ENCODE measurements at places on chromosomes 13 and 19.

DNA sequence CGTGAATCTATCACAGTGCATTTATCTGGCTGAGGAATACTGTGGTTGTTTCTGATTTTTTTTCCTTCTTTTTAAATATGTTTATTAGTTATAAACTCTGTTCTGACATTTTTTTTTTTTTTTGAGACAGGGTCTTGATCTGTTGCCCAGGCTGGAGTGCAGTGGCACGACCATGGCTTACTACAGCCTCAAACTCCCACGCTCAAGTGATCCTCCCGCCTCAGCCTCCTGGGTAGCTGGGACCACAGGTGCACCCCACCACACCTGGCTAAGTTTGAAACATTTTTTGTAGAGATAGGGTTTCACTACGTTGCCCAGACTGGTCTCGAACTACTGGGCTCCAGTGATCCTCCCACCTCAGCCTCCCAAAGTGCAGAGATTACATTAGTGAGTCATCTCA lies 6.6 kb upstream of the NUMBL start:
- no peak for DNase-seq

DNA sequence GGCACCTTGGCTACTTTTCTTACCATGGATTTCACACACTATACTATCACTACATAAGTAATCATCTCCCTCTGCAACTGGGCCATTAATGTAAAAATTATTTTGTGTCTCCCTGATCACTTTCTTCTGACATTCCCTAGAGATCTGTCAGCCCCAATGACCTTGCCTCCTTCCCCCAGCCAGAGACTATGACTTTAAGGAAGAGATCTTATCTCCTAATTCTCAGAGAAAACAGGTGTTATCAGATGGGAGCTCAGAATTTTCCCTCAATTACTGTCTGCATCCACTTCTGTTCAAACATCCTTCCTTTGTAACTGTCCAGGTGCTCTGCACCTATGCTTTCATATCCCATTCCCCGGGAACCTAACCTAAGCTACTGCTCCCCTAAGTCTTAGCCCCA lies 397.5 kb downstream of the DIAPH3 start:
- DNase-seq = no peak

GRCh38 chr19:43777163-43777695 lies 3.5 kb downstream of the KCNN4 start:
- DNase-seq = no peak

DNA sequence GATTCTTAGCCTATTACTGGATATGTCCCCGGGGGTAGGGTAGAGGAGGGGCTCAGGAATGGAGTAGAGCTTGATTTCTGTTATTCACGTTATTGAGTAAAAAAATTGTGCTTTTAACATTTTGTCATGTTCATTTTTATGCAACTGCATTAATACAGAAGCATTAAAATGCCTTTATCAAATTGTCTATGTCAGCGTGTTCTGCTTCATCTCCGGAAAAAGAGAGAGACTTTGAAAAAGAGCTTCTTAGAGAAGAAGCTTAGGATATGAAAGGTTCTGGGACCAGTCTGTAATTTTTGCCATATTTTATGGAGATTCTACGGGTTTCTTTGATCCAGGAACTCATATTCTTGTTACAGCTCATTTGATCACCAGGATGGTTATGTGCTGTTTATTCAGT lies 82.0 kb downstream of the SLC10A2 start:
- DNase-seq = no peak

DNA sequence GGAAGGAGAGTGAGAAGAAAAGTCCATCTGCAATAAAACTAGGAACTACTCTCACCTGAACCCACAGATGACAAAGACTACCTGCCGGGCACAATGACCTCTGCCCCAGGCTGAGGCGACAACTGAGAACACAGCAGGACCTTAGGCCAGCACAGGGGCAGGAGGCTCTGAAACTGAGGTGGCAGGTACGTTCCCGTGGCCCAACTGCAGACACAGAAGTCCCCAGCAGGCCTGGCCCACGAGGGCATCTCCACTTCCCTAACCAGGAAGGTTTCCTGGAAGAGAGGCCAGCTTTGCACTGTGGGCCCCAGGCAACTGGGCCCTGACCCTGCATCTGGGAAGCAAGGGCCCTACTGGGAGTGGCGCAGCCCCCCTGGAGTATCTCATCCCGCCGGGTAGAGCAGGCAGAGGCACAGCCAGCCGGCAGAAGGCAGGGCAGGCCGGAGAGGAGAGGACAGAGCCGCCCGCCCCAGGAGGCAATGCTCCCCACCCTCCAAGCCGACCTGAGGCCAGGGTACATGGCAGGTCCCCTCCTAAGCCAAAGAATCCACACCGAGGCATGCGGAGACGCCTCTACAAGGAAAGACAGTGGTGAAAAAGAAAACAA lies 32.7 kb downstream of the STK24 start:
- no peak for DNase-seq

DNA sequence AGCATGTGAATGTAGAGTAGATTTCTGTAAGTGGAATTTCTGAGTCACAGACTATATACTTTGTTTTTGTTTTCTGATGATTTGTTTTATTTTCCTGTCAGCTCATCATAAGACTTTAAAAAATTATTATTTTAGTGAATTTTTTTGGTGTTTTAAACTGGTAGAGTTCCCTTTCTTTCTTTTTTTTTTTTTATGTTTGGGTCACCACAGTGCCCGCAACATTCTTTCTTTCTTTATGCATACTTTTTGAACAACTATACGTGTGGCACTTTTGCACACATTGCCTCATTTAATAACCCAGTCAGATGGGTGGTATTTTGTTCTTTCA lies 46.0 kb downstream of the WDFY2 start:
- no peak for DNase-seq

DNA sequence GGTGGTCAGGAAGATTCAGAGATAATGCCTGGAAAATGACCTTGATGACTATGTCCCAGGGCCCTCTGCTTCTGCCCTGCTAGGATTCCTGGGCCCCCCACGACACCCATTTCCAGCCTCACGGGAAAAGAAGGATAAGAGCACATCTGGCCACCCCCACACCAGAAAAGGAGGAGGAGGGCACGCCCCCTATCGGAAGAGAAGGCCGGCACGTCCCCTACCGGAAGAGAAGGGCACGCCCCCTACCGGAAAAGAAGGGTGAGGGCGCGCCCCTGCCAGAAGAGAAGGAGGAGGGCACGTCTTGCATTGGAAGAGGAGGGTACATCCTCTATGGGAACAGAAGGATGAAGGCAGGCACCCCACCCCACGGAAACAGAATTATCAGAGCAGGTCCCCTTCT lies 84.3 kb downstream of the IER2 start:
- DNase-seq = no peak

DNA sequence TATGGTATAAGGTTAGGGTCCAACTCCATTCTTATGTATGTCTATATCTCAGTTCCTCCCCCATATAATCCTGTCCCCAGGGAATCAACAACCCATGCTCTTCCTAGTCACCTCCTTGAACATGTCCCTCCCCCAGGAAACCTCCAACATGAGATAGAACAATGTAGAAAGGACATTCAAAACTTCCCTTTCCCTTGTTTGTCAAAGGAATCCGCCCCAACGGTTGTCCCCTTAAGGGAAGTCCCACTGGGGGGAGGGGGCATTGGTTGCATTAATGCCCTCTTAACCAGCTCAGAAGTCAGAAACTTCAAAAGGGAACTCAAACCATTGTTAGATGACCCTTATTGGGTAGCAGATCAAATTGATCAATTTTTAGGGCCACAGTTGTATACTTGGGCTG lies 6.8 kb upstream of the ZNF561 start:
- no peak for DNase-seq

- DNase-seq = no peak
Observed at GRCh38 chr19:6639439-6639838, 30.5 kb downstream of the TNFSF14 start.

DNA sequence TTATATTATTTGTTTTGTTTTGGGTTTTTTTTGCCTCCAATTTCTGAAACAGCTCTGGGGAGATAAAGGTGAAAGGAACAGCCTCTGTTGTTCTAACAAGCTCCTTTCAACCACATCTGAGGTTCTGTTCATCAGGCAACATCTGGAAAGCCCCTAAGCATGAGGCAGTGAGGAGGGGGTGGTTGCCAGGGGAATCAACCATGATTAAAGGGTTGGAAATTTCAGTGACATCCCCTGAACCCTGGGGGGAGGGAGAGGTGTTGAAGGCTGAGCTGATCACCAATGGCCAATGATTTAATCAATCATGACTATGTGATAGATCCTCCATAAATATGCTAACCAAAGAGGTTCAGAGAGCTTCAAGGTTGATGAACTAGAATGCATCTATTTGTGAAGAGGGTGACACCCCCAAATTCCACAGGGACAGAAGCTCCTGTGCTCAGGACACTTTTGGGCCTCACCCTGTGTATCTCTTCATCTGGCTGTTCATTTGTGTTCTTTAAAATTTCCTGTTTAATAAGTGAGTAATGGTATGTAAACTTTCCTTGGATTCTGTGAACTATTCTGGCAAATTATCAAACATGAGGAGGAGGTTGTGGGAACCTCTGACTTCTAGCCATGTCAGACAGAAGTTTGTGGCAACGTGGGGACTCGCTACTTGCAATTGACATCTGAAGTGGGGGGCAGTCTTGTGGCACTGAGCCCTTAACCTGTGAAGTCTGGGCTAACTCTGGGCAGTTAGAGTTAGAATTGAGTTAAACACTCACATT lies 221.3 kb downstream of the NHLRC3 start:
- DNase-seq = no peak

DNA sequence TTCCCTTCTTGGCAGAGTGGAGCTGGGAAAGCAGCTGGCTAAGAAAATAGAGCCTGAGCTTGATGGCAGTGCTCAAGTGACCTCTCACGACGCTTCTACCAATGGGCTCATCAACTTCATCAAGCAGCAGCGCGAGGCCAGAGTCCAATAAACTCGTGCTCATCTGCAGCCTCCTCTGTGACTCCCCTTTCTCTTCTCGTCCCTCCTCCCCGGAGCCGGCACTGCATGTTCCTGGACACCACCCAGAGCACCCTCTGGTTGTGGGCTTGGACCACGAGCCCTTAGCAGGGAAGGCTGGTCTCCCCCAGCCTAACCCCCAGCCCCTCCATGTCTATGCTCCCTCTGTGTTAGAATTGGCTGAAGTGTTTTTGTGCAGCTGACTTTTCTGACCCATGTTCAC lies 4.3 kb upstream of the PDCD2L start:
- DNase-seq = no peak

GRCh38 chr13:98524391-98524790 lies 52.5 kb downstream of the STK24 start:
- no peak for DNase-seq

GRCh38 chr13:110907301-110907700 lies 7.6 kb downstream of the ANKRD10 start:
- DNase-seq = no peak

GRCh38 chr13:34103854-34104253 lies 285.9 kb downstream of the RFC3 start:
- no peak for DNase-seq

GRCh38 chr19:17778968-17779929 lies 15.7 kb upstream of the B3GNT3 start:
- no peak for DNase-seq

GRCh38 chr13:28325022-28325421 lies 169.9 kb downstream of the FLT1 start:
- no peak for DNase-seq

DNA sequence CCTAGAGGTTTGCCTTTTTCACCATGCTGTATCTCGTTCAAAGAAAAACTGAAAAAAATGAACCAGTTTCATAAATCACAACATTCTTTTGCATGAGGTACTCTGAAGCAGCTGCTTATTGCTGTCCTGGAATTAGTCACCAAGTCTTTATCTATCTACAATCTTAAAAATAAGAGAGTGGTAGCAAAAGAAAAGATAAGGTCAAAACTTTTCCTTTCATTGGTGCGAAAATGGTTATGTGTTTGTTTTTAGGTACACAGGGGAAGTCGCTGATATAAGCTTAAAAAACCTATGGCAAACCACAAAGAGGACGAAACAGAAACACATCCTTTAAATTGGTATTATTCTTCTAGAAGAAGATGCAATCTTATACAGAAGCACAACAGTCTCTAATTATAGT lies 20.7 kb downstream of the OBI1 start:
- DNase-seq = no peak

DNA sequence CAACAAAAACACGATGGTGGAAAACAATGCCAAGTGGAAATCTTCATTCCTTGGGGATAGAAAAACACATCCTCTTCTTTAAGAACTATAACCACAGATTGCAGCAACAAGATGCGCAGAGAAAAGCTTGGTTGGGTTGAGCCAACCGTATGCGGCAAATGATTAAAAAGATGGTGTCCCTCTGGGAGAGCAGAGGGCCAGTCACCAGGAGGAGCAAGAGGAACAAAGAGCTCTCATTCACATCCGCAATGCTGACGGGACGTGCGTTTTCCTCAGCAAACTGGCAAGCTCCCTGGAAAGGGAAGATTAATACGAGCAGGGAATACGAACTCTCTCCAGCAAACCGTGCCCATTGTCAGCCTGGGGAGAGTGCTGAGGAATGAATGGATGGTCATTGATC lies 141.6 kb downstream of the KATNAL1 start:
- DNase-seq = no peak

GRCh38 chr19:13255041-13255718 lies 105.0 kb downstream of the IER2 start:
- no peak for DNase-seq

- no peak for DNase-seq
Observed at GRCh38 chr19:3024870-3025548, 4.1 kb downstream of the TLE2 start.

DNA sequence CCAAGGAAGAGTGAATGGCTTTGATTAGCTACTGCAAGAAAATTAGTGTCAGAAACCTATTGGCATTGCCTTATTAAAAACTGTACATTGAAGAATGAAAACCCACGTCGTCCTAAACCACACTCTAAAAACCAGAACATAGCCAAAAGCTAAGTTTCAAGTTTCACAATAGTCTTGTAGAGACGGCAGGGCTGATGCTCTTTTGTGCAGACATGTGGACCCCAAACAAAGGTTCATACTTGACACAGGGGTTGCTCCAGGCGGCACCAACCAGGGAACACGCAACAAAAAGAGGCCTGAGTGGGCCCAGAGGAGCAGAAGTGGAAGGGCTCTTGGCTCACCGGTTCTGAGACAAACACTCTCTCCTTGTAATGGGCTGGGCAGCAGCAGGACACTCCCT lies 28.6 kb upstream of the MIR17HG start:
- DNase-seq = no peak

GRCh38 chr19:49020931-49021895 lies 2.9 kb downstream of the CGB3 start:
- DNase-seq = no peak

GRCh38 chr13:75486146-75487062 lies 4.4 kb upstream of the TBC1D4 start:
- DNase-seq = no peak

DNA sequence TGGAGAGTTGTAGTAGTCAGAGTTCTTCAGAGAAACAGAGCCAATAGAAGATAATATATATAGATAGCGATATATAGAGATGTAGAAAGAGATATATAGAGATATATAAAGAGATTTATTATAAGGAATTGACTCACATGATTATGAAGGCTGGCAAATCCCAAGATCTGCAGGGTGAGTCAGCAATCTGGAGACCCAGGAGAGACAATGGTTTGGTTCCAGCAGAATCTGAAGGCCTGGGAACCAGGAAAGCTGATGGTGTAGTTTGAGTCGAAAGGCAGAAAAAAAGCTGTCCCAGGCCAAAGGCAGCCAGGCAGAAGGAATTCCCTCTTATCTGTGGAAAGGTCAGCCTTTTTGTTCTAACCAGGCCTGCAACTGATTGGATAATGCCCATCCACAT lies 194.1 kb downstream of the NUFIP1 start:
- DNase-seq = no peak

Measured in epithelial cell of prostate (primary cell).